Stimulated activated CD8-positive, alpha-beta memory T cell treated with anti-CD3 and anti-CD28 coated beads, Interleukin-2, amount 100 ng/mL, for 1 hour (primary cell): ENCODE measurements at places on chromosomes 3 and 15.

- DNase-seq = no peak
Observed at GRCh38 chr15:51341366-51342226, at the start of gene GLDN. TSS of gene GLDN (plus strand) at chr15:51341655. CDS start at chr15:51341685, 30 bp downstream.

GRCh38 chr3:40723083-40723660 lies 198.4 kb downstream of the ZNF621 start:
- no peak for DNase-seq

DNA sequence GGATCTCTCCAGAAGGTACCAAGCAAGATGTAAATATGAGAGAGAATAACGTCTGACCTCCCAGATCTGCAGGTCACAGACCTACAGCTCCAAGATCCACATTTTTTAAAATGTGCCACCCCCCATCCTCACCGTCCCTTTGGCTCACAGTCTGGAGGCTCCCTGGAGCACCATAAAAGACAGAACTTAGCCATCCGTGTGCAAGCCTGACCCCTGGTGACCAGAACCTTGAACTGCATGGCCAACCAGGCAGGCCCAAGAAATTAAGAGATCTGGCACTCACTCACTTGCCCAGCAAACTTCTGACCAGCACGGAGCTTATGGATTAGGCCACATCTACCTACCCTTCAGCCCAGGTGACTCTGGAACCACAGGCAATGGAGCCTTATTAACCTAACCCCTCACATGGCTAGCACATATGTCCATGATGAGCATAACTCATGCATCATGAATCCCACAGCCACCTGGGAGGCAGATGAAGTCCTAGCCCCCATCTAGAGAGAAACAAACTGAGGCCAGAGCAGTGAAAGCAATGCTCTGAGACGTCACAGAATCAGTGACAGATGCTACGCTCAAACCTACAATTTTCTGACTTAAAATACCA lies 275.3 kb downstream of the UACA start:
- DNase-seq = peak; percentile 43

DNA sequence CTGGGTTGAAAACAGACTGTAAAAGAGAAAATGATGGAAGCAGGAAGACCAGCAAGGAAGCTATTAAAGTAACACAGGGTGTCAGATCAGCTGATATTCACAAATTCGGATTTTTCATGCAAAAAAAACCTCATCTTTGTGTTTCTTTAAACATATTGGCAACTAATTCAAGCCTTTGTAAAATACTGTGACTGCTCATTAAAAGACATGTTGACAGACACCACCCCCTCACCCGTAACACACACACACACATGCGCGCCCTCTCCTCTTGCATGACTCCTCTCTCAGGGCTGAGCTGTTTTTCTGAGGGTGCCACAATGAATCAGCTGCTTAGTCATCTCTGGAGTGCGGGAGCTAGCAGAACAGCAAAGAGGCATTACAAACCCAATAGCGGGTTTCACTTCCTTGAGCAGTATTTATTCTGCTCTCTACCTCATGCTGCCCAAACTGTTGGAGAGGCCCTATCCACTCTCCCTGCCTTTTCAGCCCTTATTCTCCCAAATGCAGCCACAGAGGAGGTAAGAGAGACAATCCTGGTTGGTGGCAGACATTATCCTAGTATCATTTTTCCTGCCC lies 35.8 kb upstream of the CCDC80 start:
- peak; percentile 46 for DNase-seq

GRCh38 chr3:158912621-158913020 lies 110.8 kb downstream of the MFSD1 start:
- no peak for DNase-seq

GRCh38 chr15:48596841-48597240 lies 48.7 kb downstream of the FBN1 start:
- no peak for DNase-seq

GRCh38 chr15:25689592-25689991 lies 173.5 kb downstream of the ATP10A start:
- DNase-seq = no peak

- DNase-seq = no peak
Observed at GRCh38 chr3:157427901-157428300, 8.7 kb upstream of the PTX3 start.

DNA sequence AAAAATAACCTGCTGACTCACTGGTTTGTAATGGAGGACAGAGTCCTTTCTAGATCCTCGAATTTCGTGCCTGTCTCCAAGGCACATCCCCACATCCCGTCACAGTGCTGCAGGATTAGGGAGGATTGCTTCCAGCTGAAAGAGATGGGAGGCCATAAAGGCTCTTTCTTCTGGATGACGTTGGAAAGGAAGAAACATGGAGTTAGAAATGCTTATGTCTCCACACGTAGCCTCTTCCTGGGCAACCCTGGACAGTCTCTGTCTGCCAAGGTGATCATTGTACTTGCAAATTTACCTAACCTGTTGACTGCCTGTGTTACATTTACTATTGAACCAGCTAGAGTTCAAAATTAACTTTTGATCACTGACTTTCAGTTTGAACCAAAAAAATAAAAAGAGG lies 27.6 kb upstream of the VILL start:
- no peak for DNase-seq

DNA sequence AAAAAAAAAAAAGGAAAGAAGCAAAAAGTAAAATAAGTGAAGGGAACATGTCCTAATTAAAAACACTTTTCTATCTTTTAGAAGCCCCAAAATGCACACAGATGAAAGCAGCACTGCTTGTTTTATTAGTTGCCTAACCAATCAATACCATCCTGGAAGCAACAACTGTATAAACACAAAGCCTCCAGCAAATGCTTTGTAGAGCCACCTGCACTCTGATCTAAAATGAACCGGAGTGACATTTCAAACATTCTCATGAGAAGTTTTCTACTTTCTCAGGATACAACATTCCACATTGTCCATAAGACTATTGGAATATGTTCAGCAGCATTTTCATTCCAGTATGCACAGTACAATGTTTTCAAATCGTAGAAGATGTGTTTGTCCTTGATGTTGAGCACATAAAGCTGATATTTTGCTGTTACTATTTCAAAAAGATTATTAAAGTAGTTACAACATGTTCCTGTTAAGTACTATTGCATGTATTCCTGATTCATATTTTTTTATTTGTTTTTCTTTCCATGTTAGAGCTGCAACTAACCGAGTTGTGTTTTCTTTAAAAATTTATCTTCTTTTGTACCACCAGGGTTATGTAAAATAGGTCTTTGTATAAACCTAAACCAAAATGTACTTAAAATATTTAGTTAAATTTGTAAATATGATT lies 50.3 kb upstream of the PLSCR5 start:
- no peak for DNase-seq
